HFFc6 (cell line): ENCODE measurements at places on chromosomes 13 and 19. TPM values are rescaled to one million over a fixed set of nuclear protein-coding genes. Genes with fewer than 3 reads are reported as not detected.

Gene TRPM4
- total RNA-seq = 25.5 to 33.4 TPM (median 32.9 TPM) in 3 replicates

Gene LRRC63
- not detected in 3 replicates for total RNA-seq

Gene PSG5
- 23.3 to 53.0 TPM (median 27.5 TPM) in 3 replicates for total RNA-seq

Gene CYP2A6
- not detected in 3 replicates for total RNA-seq

Gene ZFR2
- not detected in 3 replicates for total RNA-seq

Gene ZSCAN18
- 1.5 and 2.3 TPM in 2 replicates for total RNA-seq

Gene OVOL3
- total RNA-seq = not detected in 3 replicates

Gene ZBTB32
- not detected in 3 replicates for total RNA-seq

Gene EXOC3L2
- total RNA-seq = 0.08 to 0.10 TPM in 2 of 3 replicates, not detected in the other

GRCh38 chr13:26485786-26486185 is 71.7 kb upstream of the WASF3 start:
- no peak for DNase-seq

- DNase-seq = no peak
Observed at GRCh38 chr13:112716461-112716820, 26.6 kb downstream of the ATP11A start.

DNA sequence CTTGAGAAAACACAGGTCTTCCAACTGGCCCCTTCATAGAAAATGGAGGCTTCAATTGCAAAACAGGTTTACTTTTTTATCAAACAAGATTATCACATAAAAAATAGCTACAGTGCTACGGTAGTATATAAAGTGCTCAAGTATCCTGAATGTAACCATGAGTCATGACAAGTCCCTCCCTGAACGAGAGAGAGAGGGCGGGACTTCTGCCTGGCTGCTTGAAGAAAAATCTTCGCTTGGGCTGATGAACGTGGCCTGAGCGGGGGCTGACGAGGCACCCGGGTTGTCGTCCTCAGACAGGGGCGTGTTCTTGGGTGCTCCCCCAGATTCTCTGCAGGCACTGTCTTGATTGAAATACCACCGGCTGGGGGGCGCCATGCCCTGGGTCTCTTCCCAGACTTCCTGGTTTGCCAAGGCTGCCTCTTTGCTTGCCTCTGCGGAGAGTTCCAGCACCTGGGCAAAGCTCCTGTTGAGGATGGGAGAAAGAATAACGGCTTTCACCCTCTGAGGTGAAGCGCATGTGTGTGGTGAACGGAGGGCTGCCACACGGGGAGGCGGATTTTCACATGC is 23.2 kb upstream of the CPAMD8 start:
- DNase-seq = peak; percentile 28

GRCh38 chr19:4089400-4089908 is 22.8 kb upstream of the ZBTB7A start:
- DNase-seq = no peak

DNA sequence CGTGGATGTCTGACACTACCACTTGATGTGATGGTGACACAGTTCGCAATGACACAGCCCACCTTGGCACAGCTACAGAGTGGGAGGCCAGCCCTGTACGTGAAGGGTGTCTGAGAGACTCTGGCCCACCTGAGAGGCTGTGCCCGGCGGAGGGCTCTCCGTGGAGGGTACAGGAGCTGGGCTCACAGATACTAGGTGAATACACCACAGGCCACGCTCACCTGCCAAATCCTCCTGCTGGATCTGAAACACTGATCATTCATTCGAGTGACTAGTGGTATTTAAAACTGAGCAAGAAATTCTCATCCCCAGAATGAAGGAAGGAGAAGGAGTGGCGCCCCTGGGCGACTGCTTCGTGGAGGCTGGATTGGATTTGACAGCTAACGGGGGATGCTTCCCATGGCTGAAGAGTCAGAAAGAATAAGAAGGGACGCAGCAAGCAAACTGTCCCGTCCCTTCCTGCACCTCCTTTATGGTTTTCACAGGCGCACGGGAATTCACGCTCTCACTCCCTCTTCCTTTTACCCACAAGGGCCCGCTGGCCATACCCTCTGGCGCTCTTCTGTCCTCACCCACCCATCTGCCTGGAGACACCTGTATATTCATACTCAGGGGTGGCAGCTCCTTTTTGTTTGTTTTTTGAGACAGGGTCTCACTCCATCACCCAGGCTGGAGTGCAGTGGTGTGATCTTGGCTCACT is 25.0 kb downstream of the CEBPG start:
- no peak for DNase-seq

DNA sequence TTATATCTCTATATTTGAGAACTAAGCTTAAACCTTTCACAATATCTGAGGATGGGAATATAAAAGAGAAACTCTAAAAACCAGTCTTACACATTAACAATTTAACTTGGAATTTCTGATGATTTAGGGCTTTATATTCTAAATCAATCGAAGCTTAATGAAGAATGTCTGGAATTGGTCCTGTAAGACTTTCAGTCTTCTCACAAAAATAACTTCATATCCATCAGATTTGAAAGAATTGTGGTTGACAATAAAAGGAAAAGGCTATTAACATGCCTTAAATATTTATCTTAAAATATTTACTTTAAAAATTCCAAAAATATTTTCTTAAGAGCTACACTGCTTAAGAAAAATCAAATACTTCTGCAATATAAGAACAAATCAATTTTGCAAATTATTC is 27.3 kb downstream of the MYCBP2 start:
- no peak for DNase-seq

DNA sequence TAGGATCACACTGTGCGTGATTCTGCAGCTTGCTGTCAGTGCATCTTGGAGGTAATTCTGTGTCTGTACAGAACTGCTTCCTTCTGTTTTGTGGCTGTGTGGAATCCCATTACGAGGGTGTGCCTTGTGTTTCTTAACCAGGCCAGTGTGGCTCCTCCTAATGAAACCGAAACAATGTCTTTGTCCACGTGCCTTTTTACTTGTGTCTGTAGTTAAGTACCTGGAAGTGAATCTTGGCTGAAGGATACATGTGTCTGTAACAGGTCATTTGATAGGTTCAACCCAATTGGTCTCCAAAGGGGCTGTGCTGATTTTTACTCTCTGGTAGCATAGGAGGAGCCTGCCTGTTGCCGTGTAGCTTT is 13.1 kb downstream of the NOP53 start:
- DNase-seq = no peak

DNA sequence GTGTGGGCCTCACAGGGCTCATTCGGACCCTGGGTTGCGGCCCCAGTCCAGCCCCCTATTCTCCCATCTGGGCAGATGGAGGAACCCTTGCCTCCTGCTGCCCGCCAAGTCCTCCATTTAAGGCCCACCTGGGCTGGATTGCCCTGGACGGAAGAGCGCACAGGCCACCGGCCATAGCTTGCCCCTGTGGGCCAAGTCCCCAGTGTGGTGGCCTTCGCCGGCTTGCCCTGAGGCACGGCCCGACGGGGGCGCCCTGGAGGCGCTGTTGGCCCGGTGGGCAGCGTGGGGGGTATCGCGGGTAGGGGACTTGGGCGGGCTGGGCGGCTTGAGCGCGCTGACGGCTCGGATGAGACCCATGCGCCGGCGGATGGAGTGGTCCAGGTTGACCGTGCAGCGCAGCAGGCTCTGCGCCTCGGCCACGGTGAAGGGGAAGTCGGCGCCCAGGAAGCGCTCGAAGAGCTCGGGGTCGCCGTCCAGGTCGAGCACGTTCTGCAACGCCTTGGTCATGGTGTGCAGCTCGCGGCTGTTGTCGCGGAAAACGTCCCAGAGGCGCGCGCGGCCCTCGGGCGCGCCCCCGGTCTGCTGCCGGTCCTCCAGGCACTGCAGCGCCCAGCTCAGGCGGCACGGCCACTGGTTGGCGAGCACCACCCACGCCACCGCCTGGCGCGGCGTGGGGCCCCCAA is 8.8 kb downstream of the NKPD1 start:
- no peak for DNase-seq

GRCh38 chr13:110010404-110011138 is 224.2 kb upstream of the IRS2 start:
- DNase-seq = no peak

GRCh38 chr13:72437458-72437857 is 290.0 kb downstream of the MZT1 start:
- peak; percentile 80 for DNase-seq

GRCh38 chr19:46985542-46986415 is 33.9 kb upstream of the NPAS1 start:
- DNase-seq = no peak

- DNase-seq = no peak
Observed at GRCh38 chr13:81563091-81563490, 1222.2 kb upstream of the SPRY2 start.

- no peak for DNase-seq
Observed at GRCh38 chr13:60001889-60002288, 161.8 kb downstream of the DIAPH3 start.

DNA sequence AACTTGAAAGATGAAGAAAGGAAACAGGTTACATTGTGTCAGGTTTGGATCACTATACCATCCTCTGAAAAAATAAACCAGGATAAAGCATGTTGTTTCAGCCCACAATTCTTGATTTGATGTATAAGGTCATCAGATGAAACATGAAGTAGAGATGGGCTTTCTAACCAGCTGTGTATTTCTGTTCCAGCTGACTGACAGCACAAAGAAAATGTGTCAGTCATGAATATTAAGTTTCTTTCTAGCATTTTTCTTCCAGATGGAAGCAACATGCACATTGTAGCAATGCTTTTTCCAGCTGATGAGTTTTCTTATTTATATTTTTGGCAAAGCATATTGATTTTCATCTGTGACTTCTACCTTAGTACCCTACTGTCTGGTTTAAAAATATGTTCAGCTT is 199.6 kb downstream of the OXGR1 start:
- DNase-seq = no peak

GRCh38 chr13:106649495-106649894 is 81.6 kb upstream of the ARGLU1 start:
- no peak for DNase-seq

- peak; percentile 72 for DNase-seq
Observed at GRCh38 chr19:2578391-2578890, 102.5 kb downstream of the GADD45B start.
